NCI-H345 (cell line): ENCODE measurements at places on chromosomes 2 and 18.

DNA sequence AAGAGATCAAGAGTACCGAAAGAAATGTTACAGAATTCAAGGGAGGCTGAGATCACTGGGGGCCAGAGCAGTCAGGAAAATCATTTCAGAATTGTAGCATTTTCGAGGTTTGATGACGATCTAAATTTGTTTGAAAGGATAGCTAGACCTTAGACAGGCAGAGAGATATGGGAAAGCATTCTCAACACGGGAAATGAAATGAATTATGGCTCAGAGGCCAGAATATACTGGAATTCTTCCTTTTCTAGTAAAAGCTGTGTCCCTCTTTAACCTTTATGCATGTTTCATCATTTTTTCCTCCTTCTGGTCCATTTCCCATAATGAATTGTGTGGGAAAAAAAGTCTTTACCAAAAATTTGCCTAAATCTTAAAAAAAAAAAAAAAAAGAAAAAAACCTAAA lies 78.8 kb downstream of the NABP1 start:
- no peak for DNase-seq

DNA sequence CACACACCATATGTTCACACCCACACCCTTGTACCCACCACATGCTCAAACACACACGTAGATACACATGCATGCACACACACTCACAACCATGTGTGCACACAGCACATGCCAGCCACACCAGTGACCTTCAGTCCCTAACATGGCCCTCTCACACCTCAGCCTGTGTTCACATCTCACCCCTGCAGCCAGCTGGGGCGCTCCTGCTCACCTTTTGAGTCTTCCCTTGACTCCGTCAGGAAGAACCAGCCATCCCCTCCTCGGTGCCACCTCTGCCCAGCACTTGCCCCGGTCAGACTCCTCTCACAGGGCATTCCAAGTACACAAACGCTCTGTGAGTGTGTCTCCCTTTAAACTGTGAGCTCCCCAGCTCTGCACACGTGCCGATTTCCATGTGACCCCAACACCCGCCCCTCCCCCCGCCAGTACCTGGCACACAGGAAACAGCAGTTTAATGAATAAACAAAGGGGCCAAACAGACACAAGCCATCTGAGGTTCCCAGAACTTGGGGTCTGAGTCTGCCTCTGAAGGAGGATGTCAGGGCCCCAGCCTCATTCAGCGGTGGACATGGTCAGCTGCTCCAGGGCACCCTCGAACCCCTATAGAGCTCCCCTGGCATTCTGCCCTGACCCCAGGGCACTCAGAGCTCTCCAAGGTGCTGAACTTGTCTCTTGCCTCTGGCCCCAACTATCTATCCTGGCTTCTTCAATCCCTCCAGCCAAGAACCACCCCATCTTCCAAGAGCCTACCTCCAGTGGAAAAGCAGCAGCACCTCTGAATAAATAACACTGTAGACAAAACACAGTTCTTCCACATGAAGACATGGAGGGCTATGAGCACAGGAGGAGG lies 252.9 kb downstream of the ATAD2B start:
- DNase-seq, result no peak

GRCh38 chr2:191311-192190 lies 72.3 kb downstream of the SH3YL1 start:
- DNase-seq, result no peak

GRCh38 chr2:198483051-198483450 lies 678.7 kb downstream of the PLCL1 start:
- no peak for DNase-seq

DNA sequence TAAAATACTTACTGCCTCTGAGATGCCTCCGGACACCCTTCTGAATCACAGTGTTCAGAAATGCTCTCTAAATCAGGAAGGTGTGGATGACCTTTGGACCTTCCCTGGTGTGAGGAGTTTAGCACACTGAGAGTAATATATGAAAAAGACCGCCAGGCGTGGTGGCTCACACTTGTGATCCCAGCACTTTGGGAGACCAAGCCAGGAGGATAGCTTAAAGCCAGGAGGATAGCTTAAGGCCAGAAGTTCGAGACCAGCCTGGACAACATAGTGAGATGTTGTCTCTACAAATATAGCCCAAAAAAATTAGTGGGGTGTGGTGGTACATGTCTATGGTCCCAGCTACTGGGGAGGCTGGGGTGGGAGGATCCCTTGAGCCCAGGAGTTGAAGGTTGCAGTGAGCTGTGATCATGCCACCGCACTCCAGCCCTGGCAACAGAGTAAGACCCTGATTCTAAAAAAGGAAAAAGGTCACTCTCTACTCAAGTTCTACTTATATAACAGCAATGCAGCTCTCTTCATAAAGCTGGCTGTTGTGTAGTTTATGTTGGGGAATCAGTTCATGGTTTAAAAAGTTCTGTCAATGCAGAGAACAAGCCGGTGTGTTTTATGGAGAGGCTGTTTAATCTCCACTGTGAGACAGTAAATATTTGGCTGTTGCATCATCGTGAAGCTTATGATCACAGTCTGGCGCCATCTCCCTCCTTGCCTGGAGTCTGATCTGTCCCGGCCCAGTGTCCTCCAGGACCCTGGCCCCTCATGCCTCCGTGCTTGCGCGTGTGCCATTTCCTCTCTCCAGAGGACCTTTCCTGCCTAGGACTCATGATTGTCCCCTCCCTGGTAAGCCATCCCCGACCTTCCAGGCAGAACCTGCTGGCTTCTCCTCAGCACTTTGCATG lies 184.5 kb downstream of the FAM210A start:
- no peak for DNase-seq

DNA sequence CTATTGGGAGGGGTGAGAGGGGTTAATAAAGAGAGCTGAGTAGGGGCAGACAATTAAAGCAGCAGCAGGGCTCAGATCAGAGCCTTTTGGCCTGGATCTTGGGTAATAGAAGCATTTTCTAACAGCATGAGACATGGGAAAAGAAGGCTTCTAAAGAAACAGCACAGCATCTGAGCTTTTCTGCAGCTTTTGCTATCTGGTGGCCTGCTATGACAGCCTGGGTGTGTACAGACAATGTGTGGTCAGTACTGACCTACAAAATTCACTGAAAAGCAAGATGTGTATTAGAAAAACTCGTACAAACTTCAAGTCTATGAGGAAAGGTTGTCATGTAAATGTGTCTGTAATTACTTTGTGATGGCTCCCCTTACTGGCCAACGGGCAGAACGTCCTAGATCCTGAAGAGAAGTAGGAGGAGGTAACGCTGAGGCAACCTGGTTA lies 95.6 kb downstream of the GALNT3 start:
- peak; percentile 61 for DNase-seq

- DNase-seq, result no peak
Observed at GRCh38 chr2:50547521-50547920, 484.4 kb downstream of the NRXN1 start.

GRCh38 chr2:42053791-42054701 lies 6.2 kb downstream of the PKDCC start:
- no peak for DNase-seq

DNA sequence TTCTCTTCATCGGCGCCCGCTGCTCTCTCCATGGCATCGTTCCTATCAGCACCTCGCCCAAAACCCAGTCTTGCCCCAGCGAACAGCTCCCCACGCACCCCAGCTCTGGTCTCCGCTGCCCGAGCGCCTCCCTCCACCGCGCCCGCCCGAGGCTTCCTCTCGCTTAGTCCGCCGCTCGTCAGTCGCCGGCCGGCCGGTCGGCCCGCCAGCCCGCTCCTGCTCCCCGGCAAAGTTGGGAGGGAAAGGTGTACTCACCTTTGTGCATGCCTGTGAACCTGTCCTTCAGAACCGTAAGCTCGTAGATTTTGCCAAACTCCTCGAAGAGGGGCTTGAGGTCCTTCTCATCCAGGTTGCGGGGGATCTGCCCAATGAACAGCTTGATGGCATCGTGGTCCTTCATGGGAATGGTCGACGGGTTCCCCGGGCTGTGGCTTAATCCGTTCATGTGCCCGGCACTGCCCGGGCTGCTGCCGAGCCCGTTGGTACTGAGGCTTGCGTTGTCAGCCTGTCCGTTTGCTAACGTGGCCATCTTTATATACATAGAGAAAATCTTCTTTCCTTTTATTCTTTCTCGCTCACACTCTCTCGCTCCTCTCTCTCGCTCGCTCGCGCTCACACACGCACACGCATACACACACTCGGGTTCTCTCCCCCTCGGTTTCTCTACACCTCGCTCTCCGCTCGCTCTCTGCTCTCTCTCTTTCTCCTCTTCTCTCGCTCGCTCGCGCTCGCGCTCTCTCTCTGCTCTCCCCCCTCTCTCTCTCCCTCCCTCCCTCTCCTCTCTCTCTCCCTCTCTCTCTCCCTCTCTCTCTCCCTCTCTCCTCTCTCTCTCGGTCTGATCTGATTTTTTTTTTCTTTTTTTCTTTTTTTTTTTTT lies at the start of gene CELF4:
Gene CELF4, minus strand, starts transcription at position 698 of the 876 bp plus-strand sequence.
- DNase-seq, result peak; percentile 77

GRCh38 chr2:7432436-7432835 lies 515.2 kb downstream of the RNF144A start:
- no peak for DNase-seq

DNA sequence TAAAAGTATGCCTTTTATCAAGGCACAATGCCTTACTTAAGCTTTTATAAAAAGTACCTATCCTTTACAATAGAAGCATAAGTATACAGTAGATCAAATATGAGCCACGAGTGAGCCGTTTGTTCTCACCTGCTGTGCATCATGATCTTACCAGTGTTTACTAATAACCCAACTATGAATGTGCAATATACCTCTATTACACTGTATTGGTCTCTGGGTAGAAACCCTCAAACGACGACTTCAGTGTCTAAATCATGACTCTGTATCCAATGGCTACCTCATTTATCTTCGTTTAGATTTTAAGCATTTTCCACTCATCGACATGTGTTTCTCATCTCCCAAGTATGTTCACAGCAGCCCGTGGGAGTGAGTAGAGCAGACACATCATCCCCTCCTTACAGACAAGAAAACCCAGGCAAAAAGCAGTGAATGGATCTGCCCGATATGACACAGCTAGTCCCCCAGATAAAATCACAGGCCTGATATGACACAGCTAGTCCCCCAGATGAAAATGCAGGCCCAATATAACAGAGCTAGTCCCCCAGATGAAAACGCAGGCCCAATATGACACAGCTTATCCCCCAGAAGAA lies 279.8 kb downstream of the TNS1 start:
- no peak for DNase-seq

DNA sequence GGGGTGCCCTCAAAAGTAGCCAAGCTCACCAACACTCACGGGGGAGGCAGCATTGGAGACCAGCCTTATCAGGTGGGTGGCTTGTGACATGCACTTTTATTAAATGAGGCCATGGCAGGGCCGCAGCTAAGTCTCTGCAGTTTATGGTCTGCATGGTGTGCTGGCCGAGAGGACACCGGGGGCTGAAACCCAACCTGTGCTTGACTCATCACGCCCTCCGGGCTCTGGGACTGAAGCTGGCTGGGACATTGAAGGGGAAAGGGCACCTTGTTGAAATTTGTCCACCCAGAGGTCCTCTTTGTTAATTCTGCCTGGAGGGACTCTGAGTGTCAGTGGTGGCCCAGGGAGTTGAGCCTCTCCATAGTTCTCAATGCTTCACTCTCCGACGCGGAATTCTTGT lies 17.7 kb upstream of the NTSR2 start:
- DNase-seq, result no peak

GRCh38 chr2:17226941-17227490 lies 291.2 kb downstream of the RAD51AP2 start:
- no peak for DNase-seq

DNA sequence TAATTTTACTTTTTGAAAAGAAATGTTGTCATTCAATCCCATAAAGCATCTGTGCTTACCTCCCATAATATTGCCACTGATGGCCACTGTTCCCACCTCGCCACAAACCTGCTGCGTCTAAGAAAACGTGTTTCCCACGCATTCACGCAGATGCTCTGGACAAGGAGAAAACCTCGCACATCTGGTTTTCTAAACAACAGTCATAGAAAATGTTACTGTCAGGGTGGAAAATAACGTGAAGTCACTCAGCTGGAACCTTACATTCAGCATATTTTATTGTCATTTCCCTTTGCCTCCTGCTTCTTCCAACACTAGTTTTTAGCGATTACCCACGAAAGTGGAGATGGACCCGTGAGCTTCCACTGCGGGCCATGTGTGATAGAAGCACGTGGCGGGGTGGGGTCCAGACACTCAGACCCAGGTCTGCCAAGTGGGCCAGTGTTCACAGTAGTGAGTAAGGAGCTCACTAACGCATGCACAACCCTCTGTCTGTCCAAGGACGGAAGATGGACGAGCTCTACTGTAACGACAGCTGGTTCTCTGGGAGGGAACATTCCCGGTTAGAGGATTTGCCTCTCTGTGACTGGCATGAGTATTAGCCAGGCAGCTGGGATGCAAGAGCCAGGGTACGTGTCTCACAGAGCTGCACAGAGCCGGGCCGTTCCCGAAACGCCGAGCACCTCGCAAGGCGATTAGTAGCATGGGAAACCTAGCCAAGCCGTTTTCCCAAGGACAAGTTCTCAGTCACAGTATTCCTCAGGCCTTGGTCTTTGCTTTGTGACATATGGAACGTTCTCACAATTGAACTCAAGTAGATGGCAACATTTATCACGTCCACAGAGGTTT lies 94.5 kb downstream of the MTCL1 start:
- DNase-seq, result no peak

GRCh38 chr2:153213022-153213421 lies 265.5 kb downstream of the RPRM start:
- no peak for DNase-seq

DNA sequence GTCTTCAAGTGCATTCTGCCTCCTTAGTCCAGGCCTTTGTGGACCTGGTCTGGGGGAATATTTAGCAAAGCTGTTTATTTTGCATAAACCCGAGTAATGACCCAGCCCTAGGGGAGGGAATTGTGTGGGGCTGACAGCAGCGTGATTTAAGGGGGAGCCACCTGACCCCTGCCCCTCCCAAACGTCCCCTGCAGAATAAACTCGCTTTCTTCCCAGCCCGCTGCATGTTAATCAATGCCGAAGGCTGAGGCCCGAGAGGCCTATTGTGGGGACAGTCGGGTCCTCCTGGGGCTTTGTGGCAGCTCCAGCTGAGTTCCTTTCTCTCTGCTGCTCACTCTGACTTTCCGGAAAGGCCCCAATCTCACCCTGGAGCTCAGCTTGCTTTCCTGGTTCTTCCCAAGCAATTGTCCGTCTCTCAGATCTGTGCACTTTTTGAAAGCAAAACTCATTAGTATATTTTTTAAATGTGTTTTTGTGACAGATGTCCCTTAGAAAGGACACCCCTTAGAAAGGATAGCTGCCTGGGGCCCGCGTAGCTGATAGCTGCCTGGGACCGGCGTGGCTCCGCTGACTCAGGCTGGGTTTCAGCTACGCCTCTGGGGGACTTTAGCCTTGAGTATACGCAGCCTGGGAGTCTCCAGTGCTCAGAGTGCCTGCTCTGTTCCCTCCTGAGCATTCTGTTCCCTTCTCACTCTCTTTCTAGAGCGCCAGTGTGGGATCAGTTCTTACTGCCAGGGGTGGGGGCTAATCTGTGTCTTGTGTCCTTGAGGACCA lies 158.3 kb downstream of the GLI2 start:
- no peak for DNase-seq

- DNase-seq, result no peak
Observed at GRCh38 chr2:216319771-216320170, 52.5 kb downstream of the MARCHF4 start.

- no peak for DNase-seq
Observed at GRCh38 chr18:69684789-69685188, 262.9 kb downstream of the CD226 start.
